ENCODE measurements at places on chromosomes 2 and 18. TPM values are rescaled to one million over a fixed set of nuclear protein-coding genes. Genes with fewer than 3 reads are reported as not detected.

DNA sequence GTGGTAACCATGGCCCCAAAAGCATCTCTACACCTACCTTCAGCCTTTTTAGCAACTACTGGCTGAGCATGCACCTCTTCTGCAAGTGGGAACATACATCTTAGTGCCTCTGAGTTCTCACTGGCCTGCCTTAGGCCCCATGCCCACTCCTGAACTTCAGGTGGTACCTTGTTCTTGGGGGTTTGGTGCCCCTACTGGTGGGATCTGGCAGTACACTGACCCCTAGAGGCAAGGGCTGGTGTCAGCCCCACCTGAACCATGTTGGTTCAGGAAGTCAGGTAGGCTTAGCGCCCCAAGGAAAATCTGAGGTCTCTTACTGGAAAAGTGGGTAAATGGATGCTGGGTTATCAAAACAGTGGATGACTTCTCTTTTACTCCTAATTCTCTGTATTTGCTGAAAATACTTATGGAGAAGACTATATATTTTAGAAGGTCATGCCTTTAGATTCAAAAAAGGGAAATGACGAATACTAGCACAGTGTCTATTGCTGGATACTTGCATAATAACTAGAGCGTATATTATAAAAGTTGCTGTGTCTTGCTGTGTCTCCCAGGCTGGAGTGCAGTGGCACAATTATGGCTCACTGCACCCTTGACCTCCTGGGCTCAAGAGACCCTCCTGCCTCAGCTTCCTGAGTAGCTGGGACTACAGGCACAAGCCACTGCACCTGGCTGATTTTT is 84.6 kb downstream of the RAB31 start:
- DNase-seq: no peak

DNA sequence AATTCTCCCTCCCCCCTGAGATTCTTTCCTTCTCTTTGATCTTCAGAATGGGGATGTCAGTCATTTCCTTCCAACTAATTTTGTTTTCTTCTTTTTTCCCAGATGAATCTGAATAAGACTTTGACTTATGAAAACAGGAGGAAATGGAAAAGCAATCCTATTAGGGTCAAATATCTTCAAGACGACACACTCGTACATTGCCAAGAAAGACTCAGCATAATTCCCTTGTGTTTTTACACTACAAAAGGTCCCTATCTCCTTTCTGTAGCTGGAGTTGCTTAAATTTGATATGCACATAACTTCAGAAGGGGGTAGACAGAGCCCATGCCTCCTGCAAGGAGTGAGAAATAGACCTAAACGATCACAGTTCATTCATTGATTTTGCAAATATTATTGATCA is 230.3 kb upstream of the RBBP8 start:
- no peak for DNase-seq

DNA sequence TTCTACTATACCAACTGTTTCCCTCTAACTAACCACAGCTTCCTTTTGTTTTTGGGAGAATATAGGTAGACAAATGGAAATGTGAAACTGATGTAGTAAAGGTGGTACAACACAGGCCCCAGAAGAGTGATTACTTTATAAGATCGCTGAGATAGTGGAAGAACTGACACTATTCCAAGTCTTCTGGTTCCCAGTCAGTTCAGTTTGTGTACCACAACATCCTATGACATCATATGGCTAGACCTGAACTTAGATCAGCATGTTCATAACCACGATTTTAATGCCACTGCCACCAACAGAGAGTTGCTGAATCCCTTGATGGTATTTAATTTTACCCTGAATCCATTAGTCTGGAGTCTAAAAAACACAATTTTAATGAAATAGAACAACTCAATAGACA is 328.9 kb downstream of the GPD2 start:
- DNase-seq: no peak

DNA sequence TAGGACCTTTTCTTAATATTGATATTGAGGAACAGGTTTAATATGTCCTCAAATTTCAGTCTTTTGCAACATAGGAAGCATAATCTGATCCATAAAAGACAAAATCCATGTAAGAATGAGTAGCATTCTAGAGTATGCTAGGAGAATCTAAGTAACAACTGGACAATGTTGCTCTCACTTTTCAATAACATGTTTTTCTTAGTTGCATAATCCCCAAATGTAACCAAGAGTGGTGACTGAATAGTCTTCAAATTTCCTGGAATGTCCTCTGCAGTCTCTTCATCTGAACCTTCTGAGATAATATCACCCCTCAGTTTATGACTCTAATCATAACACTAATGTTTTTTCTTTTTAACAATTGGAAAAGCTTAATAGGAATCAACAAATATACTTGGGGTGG is 110.0 kb upstream of the ZEB2 start:
- no peak for DNase-seq

GRCh38 chr2:33011373-33011772 is 64.6 kb downstream of the LTBP1 start:
- no peak for DNase-seq

DNA sequence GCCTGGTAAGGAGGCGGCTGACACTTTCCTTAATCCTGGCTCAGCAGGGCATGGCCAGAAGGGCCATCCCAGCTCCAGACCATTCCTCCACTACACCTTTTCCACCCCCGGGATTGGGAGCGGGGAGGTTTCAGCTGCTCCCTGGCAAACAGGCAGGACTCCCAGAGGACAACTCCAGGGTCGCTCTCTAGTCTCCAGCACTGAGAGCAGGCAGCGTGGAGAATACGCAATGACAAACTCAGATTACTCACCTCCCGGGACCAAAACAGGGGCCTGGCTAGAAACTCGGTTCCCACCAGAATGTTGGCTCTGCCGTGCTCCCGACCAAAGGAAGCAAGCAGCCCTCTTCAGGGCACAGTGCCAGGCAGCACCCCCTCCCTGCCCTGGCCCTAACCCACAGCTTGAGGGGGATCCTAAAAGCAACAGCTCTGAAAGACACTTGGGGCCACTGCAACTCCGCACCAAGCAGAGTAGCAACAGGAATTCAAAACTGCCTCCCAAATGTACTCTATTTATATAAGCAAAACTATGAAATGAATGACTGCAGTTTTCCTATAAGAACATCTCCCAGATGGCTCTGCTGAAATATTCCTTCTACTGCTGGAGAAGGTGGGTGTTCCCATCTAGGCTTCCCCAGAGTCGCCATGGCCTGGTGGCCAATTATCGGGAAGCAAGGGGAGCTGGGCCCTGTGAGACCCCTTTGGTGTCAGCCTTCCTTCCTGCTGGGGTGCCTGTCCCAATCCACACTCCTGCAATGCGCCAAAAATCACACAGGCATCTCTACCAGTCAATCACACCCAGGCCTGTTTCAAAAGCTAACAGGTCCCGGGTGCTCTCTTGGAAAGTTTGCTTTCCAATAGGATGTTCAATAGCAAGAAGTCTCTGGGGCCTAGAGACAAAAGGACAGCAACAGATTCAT is 61.2 kb upstream of the POMC start:
- no peak for DNase-seq

DNA sequence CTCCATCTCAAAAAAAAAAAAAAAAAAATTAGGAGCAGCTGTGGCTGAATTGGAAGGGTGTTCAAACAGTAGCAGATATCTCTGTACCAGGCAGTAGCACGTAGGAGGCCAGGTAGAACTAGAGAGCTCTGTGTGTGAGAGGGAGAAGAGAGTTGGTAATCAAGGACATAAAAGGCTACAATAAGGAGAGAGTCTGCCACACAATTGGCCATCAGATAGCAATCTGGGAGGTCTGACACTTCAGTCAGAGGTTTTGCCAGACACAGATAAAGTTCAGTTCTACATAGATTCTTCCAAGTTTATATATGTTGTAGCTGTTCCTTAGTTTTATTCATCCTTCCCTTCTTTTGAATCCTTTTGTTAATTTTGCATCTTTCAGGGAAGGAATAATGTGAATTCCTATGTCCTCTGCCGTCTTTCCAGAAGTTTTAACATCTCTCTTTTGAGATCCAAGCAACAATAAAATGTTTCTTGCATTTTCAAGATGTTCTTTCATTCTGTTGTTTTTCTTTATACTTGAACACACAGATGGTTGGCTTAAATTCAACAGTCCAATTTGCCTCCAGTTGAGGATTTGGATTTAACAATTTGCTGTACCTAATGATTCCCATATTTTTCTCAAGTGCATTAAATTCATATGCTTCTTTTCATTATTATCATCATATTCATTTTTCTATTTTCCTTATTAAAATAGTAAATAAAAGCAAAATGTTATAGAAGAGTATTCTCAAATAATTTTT is 600.3 kb upstream of the GCFC2 start:
- no peak for DNase-seq

DNA sequence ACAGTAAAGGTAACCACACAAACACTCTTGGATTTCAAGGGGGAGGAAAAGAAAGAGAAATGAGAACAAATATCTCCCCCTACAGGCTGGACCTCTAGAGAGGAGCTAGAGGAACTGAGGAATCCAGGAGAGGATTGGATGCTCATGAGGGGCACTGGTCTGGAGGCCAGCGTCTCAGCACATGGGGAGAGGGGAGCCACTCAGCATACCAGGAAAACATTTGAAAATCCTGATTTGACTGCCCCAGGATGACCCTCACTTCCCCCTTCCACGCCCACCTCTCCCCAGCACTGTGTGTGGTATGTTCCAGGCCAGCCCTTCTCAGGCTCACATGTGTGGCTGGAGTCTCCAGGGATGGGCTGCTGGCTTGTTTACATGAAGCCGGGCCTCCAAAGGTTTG is 396.8 kb upstream of the ID2 start:
- DNase-seq: no peak

DNA sequence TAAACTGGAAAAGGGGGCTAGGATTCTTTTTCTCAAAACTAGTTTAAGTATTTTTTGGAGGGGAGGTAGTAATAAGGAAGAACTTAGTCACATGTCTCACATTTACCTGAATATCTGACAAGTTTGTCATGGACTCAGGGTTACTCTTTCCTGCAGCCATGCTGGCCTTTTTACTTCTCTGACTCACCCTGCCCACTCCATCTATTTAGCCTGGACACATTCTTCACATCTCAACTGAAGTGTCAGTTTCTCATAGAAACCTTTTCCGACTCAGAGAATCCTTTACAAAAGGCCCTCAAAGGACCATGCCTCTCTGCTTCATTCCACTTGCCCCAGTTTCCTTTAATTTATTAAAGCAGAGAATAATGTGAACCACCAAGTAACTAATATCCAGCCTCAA is 42.6 kb downstream of the SCN7A start:
- DNase-seq: no peak

- no peak for DNase-seq
These were observed 38.6 kb downstream of the CYP1B1 start for GRCh38 chr2:38037325-38037724.

GRCh38 chr2:159902722-159903121 is 104.7 kb upstream of the CD302 start:
- DNase-seq: no peak

GRCh38 chr2:61011678-61012077 is 5.8 kb upstream of the PEX13 start:
- no peak for DNase-seq

DNA sequence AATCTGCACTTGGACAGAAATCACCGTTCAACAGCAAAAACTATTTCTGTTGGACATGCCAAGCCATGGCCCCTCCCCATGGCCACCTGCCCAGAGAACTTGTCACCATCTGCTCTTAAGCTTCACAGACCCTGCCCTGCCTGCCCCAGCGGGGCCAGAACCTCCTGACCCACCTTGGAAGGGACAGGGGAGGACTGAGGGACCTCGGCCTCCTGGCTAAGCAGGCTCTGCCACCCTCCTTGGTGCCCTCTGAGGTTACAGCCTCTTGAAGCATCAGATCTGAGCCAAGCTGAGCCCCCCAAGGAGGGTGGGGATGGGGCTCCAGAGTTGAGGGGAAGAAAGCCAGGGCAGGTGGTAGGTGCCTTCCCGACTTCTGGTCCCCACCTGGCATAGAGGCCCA is 6.5 kb downstream of the TEX261 start:
- DNase-seq: no peak

DNA sequence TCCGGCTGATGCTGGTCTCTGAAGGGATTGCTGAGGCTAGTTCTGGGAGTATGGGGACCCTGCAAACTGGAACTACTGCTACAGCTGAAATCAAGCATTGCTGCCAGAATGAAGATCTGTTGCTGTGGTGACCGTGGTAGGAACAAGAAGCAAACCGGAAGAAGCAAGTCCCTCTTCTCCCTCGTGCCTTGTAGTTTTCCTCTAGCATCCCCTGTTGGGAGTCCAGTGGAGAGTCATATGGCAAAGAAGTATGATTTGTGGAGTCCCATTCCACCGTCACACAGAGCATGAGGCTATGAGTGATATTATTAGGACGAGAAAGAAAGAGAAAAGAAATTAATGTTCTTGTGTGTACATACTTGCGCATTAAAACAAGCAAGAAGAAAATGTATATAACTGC is 138.8 kb upstream of the SP5 start:
- no peak for DNase-seq

- DNase-seq: no peak
These were observed 5.9 kb downstream of the GEN1 start for GRCh38 chr2:17759805-17760204.

- no peak for DNase-seq
These were observed 901 bp downstream of the SPOPL start for GRCh38 chr2:138502255-138503086.

DNA sequence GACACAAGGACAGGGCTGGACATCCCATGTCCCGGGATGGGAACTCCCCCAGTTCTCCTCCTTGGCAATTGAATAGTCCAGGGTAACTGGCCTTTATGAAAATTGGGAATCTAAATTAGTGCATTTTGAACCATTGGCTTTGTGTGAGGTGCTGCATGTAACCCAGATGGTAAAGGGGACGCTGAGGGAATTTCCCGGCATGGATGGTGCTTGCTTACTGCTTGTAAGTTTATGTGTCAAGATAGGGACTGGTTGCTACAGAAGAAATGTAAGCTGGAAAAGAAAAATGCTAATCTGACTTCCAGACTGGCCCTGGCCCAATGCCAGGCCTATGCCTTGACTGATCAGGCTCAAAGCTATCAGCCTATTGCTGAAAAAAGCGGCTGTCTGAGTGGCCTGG is 1096.7 kb upstream of the DDX18 start:
- no peak for DNase-seq

FAM228A gene
- total RNA-seq: not detected

SULT1C4 gene
- total RNA-seq: 20.2 TPM

PRSS56 gene
- not detected for total RNA-seq

C1QL2 gene
- total RNA-seq: not detected

GCG gene
- total RNA-seq: not detected

INPP4A gene
- total RNA-seq: 21.9 TPM

VPS54 gene
- 12.3 TPM for total RNA-seq

RAB6D gene
- not detected for total RNA-seq

SRSF7 gene
- 86.9 TPM for total RNA-seq

TLX2 gene
- total RNA-seq: not detected
